GDM1 (cell line): ENCODE measurements at places on chromosomes 2 and 18.

DNA sequence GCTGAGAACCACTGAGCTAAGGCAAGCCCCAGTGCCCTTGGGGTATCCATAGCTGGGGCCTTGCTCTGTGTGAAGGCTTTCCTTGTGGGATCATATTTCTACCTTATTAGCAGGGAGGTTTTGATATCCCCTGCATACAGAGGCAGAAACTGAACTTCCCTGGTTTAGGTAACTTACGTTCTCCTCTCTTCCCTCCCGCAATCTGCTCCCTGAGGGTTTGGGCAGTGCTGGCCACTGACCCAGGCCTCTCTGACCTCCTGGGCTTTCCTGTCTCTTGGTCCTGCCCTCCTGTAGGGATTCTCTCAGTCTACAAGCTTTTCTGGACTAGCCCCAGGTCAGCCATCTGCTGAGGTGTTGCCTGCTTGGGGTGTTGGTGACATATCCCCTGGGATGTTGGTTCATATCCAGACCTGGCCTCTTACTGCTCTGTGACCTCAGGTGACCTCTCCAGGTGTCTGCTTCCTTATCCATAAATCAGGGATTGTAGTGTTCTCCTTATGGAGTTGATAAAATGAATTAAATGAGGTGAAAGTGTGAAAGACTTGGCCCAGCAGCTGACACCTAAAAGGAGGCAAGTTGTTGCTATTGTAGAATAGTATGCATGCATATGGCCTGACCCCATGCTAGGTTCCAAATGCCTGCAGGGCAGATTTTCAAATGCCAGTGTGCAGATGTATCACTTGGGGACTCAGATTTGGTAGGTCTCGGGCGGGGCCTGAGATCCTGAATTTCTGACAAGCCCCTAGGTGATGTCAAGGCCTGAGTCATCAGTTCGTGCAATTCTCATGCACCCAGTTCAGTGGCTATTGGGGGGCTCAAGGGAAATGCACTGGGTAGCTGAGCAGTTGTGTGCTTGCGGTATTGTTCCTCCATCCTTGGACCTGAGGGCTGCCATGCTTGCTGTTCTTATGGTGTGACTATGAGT, 106.6 kb downstream of the FHOD3 start:
- no peak for DNase-seq

DNA sequence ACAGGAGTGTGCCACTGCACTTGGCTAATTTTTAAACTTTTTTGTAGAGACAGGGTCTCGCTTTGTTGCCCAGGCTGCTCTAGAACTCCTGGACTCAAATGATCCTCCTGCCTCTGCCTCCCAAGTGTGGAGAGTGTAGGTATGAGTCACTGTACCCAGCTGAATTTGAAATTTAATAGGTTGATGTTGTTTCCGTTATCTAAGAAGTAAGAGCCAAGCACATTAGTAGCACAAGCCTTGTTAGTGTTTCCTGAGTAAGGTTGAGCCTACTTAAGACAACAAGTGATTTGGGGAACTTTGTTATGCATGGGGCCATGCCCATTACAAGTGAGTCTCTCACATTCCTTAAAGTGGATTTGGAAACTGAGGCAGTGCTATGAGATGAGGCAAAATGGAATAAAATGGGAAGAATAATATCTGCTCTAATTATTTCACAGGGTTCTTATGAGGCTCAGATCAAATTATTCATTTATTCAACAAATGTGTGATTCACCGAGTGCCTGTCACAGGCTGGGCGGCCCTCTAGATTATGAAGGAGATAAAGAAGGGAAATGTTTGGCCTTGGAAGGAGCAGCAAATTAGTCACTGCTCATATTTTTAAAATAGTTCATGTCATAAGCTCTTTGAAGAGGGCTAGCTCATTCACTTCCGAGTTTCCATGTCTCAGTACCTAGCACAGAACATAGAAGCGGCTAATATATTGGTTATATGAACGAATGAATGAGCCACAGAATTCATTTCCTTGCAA, 217.2 kb downstream of the LDLRAD4 start:
- no peak for DNase-seq

DNA sequence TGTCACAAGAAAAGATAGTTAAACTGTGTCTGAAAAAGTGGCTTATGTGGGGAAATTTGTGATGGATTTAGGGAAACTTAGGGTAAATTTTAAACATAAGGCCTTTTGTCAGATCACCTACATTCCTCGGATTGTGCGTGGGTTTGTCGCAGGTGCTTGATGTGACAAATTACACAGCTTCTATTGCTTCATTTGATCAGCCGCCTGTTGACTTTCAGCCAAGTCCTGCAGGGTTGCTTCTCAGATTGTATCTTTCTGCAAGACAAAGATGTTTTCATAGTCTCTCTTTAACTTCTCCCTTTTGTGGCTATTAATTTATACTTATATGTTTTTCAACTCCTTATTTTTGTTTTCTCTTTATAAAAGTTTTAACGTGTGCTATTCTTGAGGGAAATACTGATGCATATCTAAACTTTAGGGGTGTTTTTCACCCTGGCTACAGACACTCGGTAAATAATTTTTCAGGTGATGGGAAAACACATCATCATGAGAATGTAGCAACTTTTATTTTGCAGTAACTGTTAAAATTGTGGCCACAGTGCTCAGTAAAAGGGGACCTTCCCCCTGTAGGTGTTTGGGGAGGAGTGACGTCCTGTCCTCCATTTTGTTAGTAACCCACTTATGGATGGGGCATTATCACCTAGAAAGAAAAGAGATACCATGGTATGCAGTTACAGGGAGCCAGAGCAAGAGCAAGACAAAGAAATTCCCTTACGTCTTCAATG, 31.4 kb downstream of the GALM start:
- DNase-seq: no peak

DNA sequence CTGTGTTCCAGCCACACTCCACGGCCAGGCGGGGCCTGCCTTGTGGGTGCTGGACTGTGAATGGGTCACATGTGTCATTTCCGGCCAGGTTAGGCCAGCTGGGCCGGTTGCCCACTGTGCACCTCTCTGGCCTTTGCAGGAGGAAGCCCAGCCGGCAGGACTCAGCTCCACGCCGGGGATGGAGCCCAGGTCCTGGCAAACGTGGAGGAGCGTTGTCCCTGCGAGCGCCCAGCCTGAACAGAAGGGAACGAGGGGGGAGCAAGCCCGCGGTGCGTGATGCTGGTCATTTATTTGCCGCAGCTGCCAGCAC, 152.9 kb downstream of the PXDN start:
- DNase-seq: no peak

GRCh38 chr18:60311676-60312360, 60.8 kb downstream of the MC4R start:
- no peak for DNase-seq

- DNase-seq: no peak
Measured at GRCh38 chr2:195498176-195498575, 158.8 kb upstream of the SLC39A10 start.

DNA sequence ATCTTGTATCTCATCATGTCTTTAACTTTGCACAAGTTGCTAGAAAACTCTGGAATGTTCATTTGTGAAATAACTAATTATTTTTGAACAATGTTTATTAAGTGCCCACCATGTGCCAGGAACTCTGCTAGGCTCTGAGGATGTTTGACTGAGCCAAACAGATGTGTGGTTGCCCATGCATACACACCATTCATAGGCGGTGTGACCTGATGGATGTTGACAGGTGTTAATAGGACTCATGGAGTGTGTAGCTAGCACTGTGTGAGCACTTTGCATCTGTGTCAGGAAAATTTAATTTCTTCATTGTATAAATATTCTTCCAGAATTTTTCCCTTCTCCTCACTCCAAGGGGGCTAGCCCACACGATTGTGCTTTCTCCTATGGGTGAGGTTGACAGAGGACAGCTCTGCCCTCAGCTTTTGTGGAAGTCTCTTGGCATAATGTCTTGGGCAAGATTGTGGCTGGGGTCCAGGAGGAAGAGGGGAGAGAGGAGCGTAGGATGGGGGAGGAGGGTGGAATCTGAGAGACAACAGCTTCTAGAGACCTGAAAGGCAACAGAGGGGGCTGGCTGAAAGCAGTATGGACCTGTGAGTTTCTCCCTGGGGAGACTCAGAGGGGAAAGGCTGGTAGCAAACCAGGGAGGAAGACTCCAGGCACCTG, 214.6 kb upstream of the CXCR4 start:
- no peak for DNase-seq

DNA sequence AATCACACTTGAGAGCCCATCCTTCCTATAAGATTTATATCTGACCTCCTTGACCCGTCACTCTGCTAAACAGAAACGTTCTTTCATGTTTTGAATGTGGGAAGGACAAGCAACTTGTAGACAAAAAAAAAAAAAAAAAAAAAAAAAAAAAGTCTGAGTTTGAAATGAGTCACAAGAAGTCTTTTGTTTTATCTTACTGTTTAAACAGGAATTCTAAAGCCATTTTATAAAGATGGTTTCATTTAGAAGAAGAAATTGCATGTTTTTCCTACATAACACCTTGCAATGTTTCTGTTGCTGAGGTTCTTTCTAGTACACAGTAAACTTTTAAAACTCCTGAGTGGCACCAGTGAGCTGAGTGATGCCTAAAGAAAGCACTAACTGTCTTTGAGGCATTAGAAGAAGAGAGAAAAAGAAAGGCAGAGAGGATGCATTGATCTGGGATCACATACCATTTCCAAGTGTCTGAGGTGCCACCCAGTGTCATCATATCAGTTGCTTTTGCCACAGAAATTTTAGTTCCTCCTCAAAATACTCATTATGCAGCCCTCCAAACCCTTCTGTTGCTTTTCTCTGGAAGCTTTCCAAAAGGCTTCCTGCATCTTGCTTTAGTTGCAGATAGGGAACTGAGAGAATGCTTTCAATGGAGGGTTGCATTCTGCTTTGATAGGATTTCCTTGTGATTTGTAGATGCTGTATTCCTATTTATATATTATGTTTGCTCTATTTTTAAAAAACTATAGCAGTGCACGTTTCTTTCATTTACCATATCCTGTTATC, 69.1 kb downstream of the ACVR2A start:
- DNase-seq: peak; percentile 12

DNA sequence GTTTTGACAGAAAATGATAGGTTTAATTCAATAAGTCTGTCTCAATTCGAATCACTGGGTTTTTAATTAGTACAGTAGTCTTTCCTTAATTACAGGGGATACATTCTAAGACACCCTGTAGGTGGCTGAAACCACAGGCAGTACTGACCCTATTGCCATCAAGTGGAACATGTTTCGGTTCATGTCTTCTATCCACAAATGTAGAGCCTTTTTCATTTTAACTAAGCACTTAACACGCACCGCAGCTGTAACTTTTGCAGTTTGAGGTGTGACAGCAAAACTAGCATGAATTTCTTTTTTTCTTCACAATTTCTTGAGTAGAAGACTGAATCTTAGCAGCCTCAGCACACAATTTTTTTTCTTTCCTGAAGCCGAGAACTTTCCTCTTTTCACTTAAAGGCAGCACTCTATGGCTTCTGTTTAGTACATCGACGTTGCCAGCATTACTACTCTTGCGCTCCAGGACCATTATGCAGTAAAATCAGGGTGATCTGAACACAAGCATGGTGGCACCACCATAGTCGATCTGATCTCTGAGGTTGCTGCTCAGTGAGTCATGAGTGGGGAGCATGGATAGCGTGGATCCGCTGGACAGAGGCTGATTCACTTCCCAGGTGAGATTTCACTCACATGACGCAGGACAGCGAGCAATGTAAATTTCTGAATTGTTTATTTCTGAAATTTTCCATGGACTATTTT, 805.1 kb downstream of the RNF144A start:
- DNase-seq: no peak

DNA sequence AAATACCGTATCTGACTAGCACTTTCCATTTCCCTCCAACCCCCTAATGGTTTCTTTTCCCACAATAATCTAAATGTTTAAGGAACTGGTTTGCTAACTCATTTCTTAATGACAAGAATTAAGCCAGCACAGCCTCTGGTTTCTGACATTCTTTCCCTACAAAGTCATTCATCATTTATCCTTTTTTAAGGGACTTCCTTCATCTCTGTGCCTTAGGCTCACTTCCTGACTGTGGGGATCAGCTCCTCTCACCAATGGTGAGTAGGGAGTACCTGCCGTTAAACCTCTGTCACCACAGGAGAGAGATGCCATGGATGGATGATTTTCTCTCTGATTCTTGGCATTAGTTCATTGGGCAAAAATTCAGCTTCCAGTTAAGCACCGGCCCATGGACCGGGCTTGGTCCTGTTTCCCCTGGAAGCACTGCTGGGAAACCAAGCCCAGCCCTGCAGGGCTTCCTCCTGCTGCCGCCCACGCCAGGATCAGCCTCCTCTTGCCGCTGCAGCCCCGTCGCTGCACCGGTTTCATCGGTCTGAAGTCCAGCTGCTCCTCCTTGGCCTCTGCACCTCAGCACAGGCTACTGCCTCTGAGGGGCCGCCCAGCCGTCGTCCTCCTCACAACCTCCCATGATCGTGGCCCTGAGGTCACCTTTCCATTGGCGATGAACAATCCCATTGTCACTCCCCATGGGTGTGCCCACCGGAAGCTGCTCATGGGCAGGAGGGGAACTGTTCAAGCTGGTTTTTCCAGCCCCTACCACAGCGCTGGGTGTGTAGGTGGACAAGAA, 64.0 kb upstream of the ZNF516 start:
- DNase-seq: no peak

DNA sequence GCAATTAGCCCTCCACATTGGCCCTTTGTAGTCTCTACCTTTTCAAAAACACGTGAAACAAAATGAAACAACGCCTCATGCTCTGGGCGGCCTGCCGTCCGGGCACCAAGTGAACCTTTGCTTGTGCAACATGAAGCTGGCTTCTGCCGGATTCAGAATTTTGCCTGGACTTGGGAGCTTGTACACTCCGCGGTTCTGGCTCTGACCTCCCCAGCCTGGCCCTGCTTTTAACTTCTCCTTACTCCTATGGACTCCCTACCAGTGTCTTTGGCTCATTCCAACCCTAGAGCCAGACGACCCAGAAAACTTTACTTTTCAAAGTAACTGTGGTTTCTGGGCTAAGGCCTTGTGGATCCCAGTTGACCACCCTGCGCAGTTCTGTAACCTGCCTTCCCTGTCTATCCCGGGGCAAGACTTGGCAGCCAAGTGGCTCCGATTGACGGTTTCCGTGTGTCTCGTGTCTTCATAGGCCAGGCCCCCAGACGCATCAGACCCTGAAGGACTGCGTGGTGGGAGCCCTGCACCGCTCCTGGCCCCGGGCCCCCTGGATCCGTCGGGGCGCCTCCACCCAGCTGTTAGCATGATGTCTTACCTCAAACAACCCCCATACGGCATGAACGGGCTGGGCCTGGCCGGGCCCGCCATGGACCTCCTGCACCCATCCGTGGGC, 1.9 kb downstream of the OTX1 start:
- DNase-seq: no peak

GRCh38 chr2:63580651-63581297, 7.5 kb downstream of the WDPCP start:
- no peak for DNase-seq

- no peak for DNase-seq
Measured at GRCh38 chr18:23458830-23459529, 5.9 kb downstream of the RIOK3 start.

GRCh38 chr2:47021301-47022009, 105.8 kb upstream of the MCFD2 start:
- DNase-seq: no peak

DNA sequence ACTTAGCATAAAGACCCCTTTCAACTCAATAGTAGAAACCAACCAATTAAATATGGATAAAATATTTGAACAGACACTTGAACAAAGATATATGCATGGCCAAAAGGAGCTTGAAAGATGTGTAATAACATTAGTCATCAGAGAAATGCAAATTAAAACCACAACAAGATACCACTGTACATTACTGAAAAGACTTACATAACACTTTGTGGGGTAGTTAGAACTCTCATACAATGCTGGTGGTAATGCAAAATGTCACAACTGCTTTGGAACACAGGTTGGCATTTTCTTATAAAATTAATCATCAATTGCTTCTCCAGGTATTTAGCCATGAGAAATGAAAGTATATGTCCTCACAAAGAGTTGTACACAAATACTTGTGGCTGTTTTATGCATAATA, 60.7 kb downstream of the TTC27 start:
- no peak for DNase-seq

- DNase-seq: no peak
Measured at GRCh38 chr18:52903857-52904256, 563.9 kb downstream of the DCC start.
